ENCODE measurements at places on chromosomes 12 and 14. TPM values are rescaled to one million over a fixed set of nuclear protein-coding genes. Genes with fewer than 3 reads are reported as not detected.

GRCh38 chr12:21912318-21912717 lies 28.9 kb downstream of the ABCC9 start:
- ATAC-seq: no peak

DNA sequence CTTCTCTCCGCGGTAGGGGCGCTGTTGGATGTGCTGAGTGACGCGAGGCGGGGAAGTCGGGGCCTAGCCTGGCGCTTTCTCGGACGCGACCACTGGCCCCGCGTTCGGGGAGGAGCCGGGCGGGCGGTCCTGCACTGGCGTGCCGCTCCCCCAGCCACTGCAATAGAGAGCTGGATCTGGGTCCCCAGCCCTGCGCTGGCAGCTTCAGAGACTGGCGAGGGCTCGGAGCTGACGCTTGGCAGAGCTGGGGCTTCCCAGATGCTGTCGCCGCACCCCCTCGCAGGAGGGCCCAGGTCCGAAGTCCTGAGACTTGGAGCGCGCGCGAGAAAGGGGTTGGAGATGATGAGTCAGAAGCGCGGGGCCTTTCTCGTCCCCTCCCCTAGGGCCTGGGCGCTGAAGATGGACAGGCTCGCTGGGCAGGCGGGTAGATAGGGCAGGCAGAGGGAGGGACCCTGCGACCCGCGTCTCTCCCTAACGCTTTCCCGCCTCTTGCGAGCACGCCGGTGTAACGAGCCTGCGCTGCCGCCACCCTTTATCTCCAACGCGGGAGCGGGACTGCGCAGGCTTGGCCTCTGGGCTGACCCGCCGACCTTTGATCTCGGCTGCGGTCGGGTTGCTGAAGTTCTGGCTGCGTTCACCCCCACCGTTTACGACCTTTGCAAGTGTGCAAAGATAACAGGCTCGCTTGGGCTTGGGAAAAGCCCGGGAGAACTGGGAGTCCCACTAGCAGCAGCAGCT lies 3.0 kb downstream of the TMEM253 start:
- ATAC-seq: peak; percentile 92

- no peak for ATAC-seq
Measured at GRCh38 chr14:24908592-24909236, 141.2 kb downstream of the STXBP6 start.

The GPR68 gene
- total RNA-seq: 0.70 TPM
